ENCODE measurements at places on chromosomes 1 and 21.

- DNase-seq, result no peak
Measured at GRCh38 chr1:230421481-230421880, 4.7 kb downstream of the PGBD5 start.

DNA sequence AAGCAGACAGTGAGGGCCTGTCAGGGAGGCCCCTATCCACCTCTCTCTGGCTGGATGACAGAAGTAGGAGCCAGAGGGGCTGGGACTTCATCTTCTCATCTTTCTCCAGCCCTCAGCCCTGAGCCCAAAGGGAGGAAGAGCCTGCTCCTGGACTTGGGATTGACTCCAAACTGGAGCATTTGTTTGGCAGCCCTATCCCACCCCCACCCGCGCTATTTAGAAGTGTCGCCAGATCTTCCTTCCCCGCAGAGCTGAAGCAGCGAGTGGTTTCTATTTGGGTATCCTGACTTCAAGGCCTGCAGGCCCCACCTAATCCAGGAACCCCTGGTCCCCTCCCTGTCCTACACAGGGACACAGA, 9.6 kb downstream of the NES start:
- no peak for DNase-seq

GRCh38 chr1:4076346-4076745, 176.3 kb upstream of the C1orf174 start:
- no peak for DNase-seq

GRCh38 chr1:228164561-228165371, 838 bp upstream of the IBA57 start:
- no peak for DNase-seq

- no peak for DNase-seq
Measured at GRCh38 chr1:156095906-156096508, 13.7 kb upstream of the MEX3A start.

DNA sequence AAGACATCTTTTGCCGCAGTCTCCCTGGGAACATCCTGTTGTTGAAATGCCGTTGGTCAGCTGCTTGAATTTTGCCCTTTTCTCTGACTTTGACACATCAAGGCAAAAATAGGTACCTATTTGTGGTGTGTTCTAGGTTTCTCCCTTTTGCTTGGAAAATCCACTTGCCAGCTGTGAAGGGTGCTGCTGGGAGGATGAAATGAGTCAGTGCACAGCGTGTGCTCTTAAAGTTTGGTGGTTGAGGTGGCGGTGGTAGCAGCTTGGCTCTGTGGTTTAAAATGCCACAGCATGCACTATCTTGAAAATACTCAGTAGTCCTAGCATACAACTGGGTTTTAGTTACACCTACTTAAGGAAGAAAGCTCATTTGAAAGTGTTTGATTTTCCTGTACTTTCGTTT, 183.8 kb downstream of the DHRS3 start:
- no peak for DNase-seq

DNA sequence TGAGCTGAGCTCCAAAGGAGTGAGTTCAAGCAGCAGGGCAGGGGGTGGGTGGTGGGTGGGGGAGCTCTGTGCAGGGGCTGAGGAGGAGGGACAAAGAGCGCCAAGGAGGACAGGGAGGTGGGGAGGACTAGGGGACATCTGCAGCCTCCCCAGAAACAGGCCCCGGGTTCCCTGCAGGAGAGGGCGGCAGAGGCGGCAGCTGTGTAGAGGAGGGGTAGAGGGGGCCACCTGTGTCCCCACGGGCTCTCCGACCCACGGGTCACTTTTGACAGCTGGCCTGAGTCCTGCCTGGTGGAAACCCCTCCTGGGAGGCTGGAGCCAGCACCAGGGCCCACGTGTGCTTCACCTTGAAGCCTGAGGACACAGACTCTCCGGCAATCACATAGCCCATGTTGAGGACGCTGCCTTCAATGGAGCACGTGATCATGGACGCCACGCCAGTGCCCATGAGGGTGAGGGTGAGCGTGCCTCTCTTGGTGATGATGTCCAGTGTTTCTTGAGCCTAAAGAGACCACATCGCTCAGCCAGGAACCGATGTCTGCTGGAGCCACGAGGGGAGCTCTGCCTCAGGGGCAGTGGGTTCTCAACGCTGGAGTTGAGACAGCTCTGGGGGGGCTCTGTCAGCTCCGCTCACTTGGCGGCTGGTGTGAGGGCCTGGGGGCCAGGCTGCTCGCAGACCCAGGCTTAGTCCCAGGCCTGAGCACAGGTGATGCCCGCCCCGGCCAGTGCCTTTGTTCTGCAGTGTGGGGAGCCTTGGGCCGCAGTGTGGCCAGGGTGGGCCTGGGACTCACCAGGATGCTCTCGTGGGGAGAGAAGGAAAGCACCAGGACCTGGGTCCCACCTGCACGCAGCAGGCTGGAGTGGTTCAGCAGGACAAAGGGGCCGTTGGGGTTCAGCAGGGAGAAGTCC, 6.6 kb upstream of the TMEM52 start:
- no peak for DNase-seq

DNA sequence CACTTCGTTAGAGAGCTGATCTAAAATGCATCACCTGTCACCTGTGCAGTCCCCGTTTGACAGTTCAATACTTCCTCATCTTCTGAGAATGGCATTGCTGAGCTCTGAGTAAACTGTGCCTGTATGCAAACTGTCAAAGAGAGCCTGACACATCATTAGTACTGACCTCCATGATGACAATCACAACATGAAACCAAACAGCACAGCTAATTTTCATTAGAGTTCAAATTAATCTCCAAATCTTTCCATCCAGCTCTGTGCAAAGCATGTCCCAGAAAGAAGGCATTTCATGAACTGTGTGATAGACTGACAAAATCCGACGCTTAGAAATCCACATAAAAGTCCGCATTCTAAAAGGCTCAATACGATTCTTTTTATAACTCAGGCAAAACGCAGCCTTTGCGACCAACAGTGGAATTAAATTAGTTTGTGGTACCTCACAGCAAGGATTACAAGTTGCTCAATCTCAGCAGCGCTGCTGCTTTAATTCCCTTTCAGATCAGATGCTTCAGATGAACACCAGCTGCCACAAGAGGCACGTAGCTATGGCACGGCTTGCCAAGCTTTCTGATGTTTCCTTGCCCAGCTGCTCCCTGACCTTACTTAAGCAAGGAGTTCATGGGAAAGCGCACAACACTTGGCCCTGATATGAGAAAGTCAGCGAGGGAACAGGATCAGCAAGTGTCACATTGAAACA, 765.5 kb upstream of the PRMT6 start:
- no peak for DNase-seq

Measured in NCI-H187 (cell line).